Activated CD8-positive, alpha-beta T cell treated with anti-CD3 and anti-CD28 coated beads, Interleukin-2, amount 10 ng/mL, durations not matched to agents 7 days and 5 days (primary cell): ENCODE measurements at places on chromosomes 12 and 14.

DNA sequence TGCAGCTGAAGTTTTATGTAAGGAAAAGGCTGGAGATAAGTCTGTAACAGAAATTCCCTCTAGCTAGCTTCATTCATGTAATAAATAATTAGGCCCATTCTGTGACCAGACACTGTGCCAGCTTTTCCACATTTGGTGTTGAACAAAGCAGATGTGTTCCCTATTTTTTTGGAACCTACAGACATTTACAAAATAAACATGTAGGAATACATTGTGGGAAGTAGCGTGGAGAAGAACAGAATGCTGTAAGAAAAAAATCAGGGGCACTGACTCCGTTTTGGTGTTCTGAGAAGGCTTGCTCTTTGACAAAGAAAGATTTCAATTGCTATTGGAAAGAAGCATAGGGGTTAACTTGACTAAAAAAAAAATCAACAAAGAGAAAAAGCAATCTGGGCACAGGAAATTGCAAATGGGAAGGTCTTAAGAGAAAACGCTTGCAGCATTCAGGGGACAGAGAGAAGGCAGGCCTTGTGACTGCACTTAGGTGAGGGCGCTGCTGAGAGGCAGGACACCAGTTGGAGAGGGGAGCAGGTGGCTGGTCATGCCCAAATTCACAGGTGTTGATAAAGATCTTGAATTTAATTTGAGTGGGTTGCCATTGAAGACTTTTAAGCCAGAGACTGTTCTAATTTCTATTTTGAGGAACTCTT, 4.0 kb downstream of the FAR2 start:
- H3K4me1 ChIP-seq: peaks cover 30% of the 10 kb centered on the region
- no peak for DNase-seq
- H3K4me3 ChIP-seq: no peak overlapping the region
- no peak overlapping the region for H3K27ac ChIP-seq
- H3K36me3 ChIP-seq: peaks cover 3% of the 10 kb centered on the region

- no peak for DNase-seq
- no peaks in the 10 kb centered on the region for H3K36me3 ChIP-seq
- no peak overlapping the region for H3K27ac ChIP-seq
- no peaks in the 10 kb centered on the region for H3K4me1 ChIP-seq
Observed at GRCh38 chr12:19316425-19316824, 122.9 kb upstream of the AEBP2 start.

GRCh38 chr12:121288986-121289385, 7.5 kb downstream of the CAMKK2 start:
- H3K4me1 ChIP-seq: peaks cover 27% of the 10 kb centered on the region
- H3K4me3 ChIP-seq: no peak overlapping the region
- H3K27me3 ChIP-seq: no peaks in the 10 kb centered on the region
- DNase-seq: no peak
- H3K27ac ChIP-seq: no peak overlapping the region

DNA sequence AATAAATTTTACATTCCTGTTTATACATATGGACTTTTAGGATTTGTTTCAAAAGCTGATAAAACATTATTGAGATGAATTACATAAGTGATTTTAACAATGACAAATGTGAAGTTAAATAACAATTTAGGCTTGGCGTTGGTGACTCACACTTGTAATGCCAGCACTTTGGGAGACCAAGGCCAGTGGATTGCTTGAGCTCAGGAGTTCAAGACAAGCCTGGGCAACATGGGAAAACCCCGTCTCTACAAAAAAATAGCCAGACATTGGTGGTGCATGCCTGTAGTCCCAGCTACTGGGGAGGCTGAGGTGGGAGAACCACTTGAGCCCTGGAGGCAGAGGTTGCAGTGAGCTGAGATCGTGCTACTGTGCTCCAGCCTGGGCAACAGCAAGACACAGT, 7.4 kb downstream of the ACOT2 start:
- H3K27me3 ChIP-seq: no peaks in the 10 kb centered on the region
- peaks cover 26% of the 10 kb centered on the region for H3K36me3 ChIP-seq
- H3K27ac ChIP-seq: no peak overlapping the region

- peak overlapping the region; percentile 99 for H3K27ac ChIP-seq
- no peaks in the 10 kb centered on the region for H3K27me3 ChIP-seq
- H3K4me1 ChIP-seq: peaks cover 91% of the 10 kb centered on the region
- H3K36me3 ChIP-seq: peaks cover 32% of the 10 kb centered on the region
- H3K4me3 ChIP-seq: peak overlapping the region; percentile 75
Observed at GRCh38 chr14:24674204-24674970, 40.4 kb upstream of the GZMB start.
